ENCODE measurements at places on chromosomes 2 and 18.
A peak's percentile ranks its signal among the peaks of the same experiment; 100 is the strongest.

DNA sequence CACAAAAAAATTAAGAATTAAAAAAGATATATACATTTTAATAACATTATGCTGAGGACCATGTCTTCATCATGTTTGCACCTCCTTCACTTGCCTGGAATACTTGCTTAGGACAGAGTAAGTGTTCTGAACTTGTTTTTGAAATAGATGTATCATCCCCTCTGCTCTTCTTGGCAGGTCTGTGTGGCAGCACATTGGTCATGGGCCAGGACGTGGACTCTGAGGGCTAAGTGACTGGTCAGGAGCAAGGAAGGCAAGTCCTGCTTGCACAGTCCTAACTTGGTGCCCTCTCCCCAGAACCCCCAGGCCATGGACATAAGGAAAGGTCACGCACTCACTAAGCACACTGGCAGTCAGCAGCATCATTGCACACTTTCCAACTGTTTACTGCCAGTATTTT is 95.8 kb downstream of the PTPRM start:
- DNase-seq: no peak

DNA sequence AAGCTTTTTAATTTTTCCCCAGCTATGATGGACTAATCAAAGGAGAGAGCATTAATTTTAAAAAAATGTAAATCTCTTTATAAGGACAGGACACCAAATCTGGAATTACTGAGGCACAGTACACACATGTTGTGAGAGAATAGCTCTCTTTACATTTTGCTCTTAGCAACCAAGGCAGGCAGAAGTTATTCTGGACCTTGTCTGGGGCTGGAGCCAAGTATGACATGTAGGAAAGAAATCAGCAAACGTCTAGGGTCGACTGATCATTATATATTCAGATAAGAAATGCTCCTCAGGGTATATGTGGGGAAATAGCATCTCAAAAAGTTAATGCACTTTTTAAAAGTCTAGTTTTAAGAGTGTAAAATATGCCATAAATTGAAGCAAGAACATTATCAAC is 1330.0 kb upstream of the CELF4 start:
- no peak for DNase-seq

GRCh38 chr2:69660637-69661036 is 17.1 kb upstream of the AAK1 start:
- DNase-seq: no peak

DNA sequence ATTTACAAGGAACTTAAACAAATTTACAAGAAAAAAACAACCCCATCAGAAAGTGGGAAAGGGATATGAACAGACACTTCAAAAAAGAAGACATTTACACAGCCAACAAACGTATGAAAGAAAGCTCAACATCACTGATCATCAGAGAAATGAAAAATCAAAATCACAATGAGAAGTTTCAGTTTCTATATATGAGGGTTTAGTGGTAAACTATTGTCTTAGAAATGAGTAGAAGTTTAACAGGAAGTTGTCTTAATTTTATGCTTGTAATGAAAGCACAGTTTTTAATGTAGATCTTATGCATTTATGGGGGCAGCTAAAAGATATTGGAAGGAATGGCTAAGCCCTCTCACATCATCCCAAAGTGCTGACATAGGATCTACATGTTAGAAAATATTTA is 325.4 kb downstream of the ERBB4 start:
- DNase-seq: no peak

GRCh38 chr2:99682275-99683060 is 192.7 kb upstream of the REV1 start:
- DNase-seq: no peak

DNA sequence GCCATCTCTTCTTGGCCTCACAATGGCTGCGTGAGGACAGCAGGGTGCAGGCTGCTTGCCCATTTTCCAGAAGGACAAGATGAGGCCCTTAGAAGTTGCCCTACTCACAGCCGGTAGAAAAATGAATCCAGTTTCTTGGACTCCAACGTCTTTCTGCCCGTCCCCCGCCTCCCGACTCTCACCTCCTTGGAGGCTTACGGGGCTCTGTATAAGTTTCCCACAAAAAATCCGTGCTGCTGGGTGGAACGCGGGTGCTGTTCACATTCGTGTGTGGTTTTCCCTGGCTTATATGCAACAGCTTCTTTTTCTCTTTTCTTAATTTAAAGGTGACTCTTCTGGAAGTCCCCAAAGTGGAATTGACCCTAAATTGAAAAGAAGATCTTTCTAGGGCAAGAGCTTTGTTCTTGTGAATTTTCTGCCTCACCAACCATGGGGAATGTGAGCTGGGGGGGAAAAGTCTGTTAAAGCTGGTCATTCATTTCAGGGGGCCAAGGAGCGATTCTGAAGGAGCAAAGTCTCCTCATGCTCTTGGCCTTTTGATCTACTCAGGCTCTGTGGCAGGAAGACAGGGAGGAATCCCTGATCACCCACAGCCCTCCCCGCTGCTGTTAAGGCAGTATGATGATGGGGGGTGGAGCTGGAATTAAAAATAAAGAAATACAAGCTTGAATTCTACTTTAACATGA is 51.3 kb downstream of the DDX1 start:
- DNase-seq: no peak

DNA sequence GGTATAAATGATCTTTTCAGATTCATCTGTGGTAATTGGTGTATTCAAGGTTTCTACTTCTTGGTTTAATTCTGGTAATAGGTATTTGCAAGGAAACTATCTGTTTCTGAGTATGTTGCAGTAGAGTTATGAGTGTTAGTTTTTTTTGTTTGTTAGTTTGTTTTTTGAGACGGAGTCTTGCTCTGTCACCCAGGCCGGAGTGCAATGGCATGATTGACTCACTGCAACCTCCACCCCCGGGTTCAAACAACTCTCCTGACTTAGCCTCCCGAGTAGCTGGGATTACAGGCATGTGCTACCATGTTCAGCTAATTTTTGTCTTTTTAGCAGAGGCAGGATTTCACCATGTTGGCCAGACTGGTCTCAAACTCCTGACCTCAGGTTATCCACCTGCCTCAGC is 60.9 kb upstream of the IL1R2 start:
- no peak for DNase-seq

DNA sequence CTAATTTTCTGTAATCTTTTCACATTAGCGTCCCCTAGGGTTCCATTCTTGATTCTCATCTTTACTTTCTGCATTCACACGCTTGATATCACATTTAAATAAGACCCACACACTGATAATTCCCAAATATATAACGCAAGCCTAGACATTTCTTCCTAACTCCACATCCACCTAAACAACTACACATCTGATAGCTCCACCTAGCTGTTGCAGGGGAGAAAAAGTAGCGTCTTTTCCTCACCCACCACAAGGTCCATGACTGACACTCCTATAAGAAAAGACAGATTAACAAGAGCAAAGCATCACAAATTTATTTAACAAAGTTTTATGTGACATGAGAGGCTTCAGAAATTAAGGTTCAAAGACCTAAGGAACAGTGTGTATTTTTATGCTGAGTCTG is 862.2 kb upstream of the DDX18 start:
- no peak for DNase-seq

- peak; percentile 67 for DNase-seq
Measured at GRCh38 chr18:489244-490023, 11.1 kb downstream of the COLEC12 start.

DNA sequence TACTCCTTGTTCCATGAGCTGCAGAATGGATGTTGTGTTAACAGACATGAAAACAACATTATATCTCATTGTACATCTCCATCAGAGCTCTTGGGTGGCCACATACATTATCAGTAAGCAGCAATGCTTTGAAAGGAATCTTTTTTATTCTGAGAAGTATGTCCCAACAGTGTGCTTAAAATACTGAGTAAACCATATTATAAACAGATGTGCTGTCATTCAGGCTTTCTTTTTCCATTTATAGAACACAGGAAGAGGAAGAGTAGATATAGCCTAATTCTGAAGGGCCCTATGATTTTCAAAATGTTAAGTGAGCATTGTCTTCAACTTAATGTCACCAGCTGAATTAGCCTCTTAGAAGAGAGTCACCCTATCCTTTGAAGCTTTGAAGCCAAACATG is 44.3 kb upstream of the CABYR start:
- no peak for DNase-seq

DNA sequence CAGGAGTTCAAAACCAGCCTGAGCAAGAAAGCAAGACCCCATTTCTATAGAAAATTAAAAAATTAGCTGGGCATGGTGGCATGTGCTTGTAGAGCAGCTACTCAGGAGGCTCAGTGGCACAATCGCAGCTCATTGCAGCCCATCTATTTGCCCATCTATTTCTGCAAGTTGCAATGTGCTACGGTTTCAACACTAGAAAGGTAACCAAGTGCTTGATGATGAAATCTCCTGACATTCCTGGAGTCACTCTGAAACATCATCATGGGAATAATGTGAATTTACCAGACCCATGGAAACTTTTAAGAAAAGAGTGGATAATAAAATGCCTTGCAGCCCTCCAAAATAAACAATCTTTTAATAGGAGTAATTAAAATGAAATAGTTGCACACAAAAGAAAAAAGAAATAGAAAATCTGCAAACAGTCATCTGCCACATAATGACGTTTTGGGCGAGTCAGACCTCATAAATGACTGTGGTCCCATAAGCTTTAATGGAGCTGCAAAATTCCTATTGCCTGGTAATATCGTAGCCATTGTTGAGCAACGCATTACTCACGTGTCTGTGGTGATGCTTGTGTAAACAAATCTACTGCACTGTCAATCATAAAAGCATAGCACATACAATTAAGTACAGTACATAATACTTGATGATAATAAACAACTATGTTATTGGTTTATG is 46.6 kb upstream of the AMMECR1L start:
- DNase-seq: peak; percentile 47
